Naive thymus-derived CD4-positive, alpha-beta T cell (primary cell): ENCODE measurements at places on chromosomes 12 and 14. TPM values are rescaled to one million over a fixed set of nuclear protein-coding genes. Genes with fewer than 3 reads are reported as not detected.

- no peaks in the 10 kb centered on the region for H3K27me3 ChIP-seq
- no peaks in the 10 kb centered on the region for H3K36me3 ChIP-seq
- H3K4me3 ChIP-seq = no peak overlapping the region
- no peak for DNase-seq
- no peak overlapping the region for H3K27ac ChIP-seq
These were observed 48.0 kb downstream of the DRAM1 start for GRCh38 chr12:101925361-101925760.

The WDR89 gene
- polyA plus RNA-seq = 32.7 TPM

- no peaks in the 10 kb centered on the region for H3K27me3 ChIP-seq
- no peaks in the 10 kb centered on the region for H3K4me1 ChIP-seq
- no peak overlapping the region for H3K4me3 ChIP-seq
- H3K27ac ChIP-seq = no peak overlapping the region
- DNase-seq = no peak
These were observed 39.4 kb downstream of the STAB2 start for GRCh38 chr12:103626498-103626897.

The TAS2R20 gene
- polyA plus RNA-seq = not detected

- H3K27ac ChIP-seq = no peak overlapping the region
- H3K4me3 ChIP-seq = no peak overlapping the region
- DNase-seq = no peak
- H3K4me1 ChIP-seq = peaks cover 3% of the 10 kb centered on the region
- H3K36me3 ChIP-seq = no peaks in the 10 kb centered on the region
These were observed 6.0 kb upstream of the HRK start for GRCh38 chr12:116887244-116887643.

DNA sequence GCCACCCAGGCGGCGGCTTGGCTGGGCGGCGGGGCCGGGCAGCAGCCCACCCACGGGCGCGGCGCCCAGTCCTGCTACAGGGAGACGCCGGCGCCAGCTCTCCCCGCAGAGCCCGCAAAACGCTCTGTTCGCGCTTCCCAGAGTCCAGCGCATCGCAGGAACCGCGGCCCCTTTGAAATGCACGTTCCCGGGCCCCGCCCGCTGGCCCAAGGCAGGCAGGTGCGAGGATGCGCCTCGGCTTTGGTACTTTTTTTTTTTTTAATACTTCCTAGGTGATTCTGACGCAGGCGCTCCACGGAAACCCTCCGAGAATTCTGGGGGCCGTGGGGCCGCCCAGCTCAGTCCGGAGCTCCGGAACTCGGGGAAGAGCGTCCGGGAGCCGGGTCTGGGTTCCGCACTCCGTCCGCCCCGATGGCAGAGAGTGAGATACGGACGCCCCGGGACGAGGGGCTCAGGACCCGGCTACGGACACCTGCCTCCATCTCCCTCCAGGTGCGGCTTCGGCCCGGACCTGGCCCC lies 483 bp downstream of the POC1B start:
- peaks cover 13% of the 10 kb centered on the region for H3K36me3 ChIP-seq
- DNase-seq = peak; percentile 43
- H3K27me3 ChIP-seq = no peaks in the 10 kb centered on the region
- peak overlapping the region; percentile 77 for H3K27ac ChIP-seq

The SERPINA12 gene
- polyA plus RNA-seq = not detected

DNA sequence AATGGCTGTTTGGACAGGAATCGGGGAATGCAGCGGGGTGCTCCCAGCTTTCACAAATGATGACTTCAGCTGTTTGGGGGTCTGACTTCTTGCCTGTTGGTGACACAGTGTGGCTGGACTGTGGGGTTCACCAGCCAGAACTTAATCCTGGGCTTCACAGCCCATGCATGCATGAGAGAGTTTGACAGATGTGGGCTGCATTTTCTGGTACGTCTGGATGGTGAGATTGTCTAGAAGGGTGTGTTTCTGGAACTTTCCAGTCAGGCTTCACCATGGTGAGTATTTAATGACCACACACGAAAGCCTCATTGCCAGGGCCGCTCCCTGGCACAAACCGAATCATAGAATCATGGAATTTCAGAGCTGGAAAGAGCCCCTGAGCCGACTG lies 29.6 kb downstream of the CHST11 start:
- peaks cover 68% of the 10 kb centered on the region for H3K4me1 ChIP-seq
- no peak overlapping the region for H3K27ac ChIP-seq
- no peaks in the 10 kb centered on the region for H3K27me3 ChIP-seq
- no peaks in the 10 kb centered on the region for H3K36me3 ChIP-seq
